ENCODE measurements at places on chromosomes 2 and 18.

- no peak for DNase-seq
These were observed 34.0 kb downstream of the DOCK10 start for GRCh38 chr2:225008179-225008856.

- DNase-seq = no peak
These were observed 1.6 kb downstream of the SNED1 start for GRCh38 chr2:240999873-241000541.

GRCh38 chr2:68594674-68595492 lies 48.5 kb upstream of the PROKR1 start:
- DNase-seq = peak; percentile 36

- DNase-seq = no peak
These were observed 28.6 kb upstream of the DAPL1 start for GRCh38 chr2:158766524-158766923.

DNA sequence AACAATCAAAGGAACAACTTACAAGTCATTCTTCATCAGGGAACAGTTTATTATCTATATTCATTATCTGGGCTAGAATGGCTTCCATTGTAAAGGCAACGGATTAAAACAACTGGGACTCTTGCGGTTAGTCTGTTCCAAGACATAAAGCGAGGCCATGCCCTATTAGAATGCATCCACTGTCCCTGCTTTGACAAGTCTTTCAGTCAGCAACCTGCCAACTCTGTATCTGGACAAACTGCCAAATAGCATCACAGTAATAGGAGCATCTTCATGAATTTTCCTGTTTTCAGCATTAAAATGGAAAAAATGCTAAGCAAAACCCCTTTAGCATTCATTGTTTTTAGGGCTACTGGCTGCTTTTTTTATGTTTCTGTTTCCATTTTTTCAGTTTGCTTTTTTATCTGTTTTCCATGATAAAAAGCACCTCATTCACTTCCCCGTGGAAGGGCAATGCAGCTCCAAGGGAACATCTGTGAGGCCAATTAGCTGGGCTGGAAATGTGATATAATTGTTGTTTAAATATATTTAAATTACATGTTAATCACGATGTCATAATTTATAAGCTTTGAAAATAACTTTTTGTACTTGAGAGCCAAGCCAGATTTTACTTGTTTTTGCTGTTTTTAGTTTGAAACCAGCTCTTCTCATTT lies 834.3 kb downstream of the CPS1 start:
- DNase-seq = no peak

- peak; percentile 1 for DNase-seq
These were observed 97.2 kb downstream of the PIK3C3 start for GRCh38 chr18:42052122-42052708.

DNA sequence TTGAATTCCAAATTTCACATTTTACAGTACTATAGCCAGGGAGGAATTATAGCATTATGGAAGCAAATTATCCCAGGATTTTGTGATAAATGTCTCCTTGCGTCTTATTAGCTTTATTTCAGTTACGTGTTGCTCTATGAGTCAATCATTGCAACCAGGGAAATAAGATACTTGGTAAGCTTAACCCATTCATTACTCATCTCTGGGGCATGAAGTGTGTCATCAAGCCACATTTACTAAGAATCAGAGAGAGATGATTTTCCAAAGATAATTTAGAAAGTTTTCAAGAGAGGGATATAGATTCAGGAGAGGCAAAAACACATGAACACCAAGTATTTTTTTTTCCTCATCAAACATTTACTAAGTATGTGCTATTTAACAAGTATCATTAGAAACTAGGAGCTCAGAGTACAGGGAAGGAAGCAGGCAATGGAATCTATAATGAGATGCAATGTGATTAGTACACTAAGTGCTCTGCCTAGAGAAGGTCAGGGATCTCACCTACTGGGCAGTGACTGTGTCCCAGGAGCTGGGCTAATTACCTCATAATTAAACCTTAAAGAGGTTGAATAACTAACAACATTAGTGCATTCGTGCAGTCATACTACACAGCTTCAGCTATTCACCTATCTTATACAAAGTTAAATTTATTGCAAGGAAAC lies 217.8 kb upstream of the NXPH2 start:
- DNase-seq = no peak

GRCh38 chr2:58419983-58420382 lies 178.9 kb upstream of the FANCL start:
- no peak for DNase-seq

DNA sequence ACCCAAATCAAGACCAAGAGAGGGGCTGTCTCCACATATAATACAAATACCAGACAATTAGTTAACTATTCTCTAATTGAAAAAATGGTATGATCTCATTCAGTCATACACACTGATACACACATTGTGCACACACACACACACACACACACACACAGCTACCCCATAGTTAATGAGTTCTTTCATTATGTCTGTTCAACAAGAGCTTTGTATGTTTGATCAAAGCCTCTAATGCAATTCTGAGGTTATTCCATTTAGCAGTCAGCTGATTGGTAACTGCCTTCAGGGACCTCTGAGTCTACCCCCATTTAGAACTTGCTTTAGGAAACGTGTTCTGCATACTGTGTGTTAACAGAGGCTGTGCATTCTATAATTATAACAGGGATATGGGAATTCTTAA lies 741.4 kb upstream of the LRRTM4 start:
- no peak for DNase-seq

DNA sequence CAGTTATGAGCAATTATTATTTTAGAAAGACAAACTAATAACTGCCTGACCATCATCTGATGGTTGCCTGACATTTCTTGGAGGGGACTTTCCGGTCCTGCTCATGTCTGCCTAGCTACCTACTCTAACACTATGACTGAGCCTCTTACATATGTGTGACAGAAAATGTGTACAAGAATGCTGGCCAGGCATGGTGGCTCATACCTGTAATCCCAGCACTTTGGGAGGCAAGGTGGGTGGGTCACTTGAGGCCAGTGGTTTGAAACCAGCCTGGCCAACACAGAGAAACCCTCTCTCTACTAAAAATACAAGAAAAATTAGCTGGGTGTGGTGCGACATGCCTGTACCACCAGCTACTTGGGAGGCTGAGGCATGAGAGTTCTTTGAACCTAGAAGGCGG lies 666.3 kb downstream of the KCNJ3 start:
- no peak for DNase-seq

DNA sequence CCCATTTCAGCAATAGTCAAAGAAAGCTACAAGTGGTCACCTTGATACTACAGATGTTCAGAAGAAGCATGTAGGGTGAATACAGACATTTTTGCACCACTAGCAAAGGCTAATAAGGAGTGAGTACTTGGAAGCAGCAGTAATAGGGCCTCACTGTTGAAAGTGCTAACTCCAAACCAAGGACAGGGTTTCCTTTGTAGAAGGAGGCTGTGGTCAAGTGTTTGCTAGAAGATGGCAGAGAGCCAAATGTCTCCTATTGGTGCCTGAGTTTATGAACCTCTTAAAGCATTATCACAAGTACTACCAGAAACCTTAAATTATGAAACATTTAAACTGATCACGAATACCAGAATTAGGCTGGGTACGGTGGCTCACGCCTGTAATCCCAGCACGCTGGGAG lies 308.1 kb downstream of the ZEB2 start:
- no peak for DNase-seq

DNA sequence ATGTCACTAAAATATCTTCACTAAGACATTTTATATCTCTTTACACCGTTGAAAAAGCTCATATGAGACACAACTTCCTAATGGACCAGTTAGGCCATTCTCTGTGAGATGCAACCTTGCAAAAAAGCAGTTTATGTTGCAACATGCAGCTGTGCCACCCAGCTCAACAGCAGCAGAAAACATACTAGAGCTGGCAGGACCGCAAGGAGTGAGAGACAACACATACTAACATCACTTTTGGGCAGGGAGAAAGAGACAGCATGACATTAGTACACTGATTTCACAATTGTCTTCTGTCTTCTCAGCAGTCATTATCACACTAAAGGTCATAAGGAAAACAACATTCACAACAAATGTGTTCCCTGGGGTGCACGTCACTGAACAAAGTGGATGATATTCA lies 122.9 kb downstream of the EPB41L3 start:
- DNase-seq = no peak

- DNase-seq = no peak
These were observed 358.0 kb downstream of the HRH4 start for GRCh38 chr18:24818441-24818840.

DNA sequence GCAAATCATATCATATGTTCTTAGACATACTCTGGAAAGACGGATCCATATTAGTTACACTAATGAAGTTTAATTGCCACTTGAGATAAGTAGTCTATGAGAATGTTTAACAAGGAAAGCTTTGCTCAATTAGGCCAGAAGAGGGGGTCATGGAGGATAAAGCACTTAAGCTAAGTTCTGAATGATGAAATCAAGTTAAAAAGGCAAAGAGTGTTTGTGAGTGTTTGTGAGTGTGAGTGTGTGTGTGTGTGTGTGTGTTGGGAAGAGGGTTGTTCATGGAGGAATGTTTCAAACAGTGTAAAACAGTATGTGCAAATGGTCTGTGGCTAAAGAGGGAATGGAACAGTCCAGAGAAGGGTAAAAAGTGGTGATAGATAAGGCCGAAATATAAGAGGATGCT lies 360.9 kb downstream of the ERBB4 start:
- DNase-seq = peak; percentile 0

GRCh38 chr2:134206031-134206430 lies 47.8 kb upstream of the MGAT5 start:
- no peak for DNase-seq

- DNase-seq = no peak
These were observed 21.6 kb upstream of the SULT1C2 start for GRCh38 chr2:108267101-108267500.

GRCh38 chr2:237217995-237218616 lies 132.4 kb downstream of the COPS8 start:
- peak; percentile 72 for DNase-seq

- DNase-seq = no peak
These were observed 82.6 kb downstream of the THADA start for GRCh38 chr2:43513216-43513615.

DNA sequence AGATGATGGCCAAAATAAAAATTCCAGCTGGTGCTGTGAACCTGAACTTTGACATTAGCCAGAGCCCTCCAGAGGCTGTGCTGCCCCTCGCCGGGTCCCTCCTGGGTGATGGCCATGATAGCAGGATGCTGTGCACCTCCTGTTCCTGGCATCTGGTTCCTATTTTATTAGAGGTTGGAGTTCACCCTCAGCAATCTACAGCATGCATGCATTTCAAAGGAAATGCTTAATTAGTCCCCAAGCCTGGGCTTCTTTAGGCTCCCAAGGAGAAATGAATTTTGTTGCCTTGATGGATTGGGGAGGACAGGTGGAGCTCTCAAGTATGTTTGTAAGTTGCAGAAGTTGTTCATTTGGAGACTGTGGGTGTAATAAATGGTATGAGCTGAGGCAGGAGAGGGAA lies 166.9 kb downstream of the GLI2 start:
- no peak for DNase-seq

- no peak for DNase-seq
These were observed 170.7 kb downstream of the ADCYAP1 start for GRCh38 chr18:1075322-1075721.

Measured in H7 (cell line).